NB4 (cell line): ENCODE measurements at places on chromosomes 16 and 17.
A peak's percentile ranks its signal among the peaks of the same experiment; 100 is the strongest.

DNA sequence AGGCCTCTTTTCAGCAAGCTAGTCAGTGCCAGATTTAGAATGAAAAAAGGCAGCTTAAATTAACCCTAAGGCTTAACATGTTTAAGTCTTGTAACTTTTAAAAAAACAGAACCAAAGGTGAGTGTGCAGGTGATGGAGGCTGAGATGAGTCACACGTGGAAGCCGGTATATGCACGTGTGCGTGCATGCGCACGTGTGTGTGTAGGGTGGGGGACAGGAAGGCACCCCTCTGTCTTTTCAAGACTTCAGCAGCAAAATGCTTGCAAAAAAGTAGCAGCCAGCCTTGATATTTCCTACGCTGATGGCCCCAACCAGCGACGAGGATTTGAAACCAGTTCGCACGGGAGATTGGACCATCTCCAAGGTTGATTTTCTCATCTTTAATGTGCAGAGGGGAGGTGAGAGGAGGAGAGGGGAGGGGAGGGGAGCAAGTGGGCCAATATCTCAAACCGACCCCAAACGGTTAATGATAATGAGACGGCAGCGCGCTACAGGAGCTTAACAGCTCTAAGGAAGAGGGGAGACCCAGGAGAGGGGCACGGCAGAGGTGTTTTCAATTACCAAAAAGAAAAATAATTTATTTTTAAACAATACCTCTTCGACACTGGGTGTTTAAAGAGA, 154.7 kb downstream of the ZNF423 start:
- no peak for DNase-seq

GRCh38 chr17:77741109-77741508, 217.4 kb upstream of the TNRC6C start:
- peak; percentile 45 for DNase-seq

- no peak for DNase-seq
Observed at GRCh38 chr16:1666316-1666715, 11.8 kb upstream of the JPT2 start.

GRCh38 chr16:58797137-58797801, 63.2 kb upstream of the GOT2 start:
- DNase-seq = no peak

GRCh38 chr17:3838206-3838605, 7.8 kb downstream of the NCBP3 start:
- no peak for DNase-seq

GRCh38 chr16:87790292-87791100, 24.7 kb upstream of the KLHDC4 start:
- no peak for DNase-seq

DNA sequence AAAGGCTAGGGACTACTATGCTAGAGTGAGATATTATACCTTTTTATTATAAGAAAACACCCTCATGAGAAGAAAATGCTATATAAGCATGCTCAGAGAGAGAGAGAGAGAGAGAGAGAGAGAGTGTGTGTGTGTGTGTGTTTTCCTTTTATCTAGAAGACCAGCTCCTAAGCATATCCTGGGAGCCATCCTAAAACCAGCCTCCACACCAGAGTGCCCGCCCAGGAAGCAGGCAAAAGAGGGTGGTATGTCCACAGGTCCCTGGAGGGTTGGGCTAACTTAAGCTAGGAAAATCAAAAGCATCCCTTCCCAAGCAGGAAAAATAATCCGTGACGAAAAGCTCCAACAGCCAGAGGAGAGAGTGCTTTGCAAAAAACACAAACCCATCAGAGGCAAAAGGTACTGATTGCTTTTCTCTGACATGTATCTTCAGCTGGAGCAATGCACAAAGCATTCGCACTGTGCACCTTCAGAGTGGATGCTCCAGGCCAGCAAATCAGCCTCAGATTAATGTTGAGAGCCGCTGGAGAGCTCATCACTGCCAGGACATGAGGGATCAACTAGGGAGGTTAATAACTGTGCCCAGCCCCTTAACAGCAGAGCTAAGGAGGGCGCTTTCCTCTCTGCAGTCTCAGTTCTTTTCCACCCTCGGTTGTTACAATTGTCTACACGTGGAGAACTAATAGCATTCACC, 125.1 kb downstream of the SLC39A11 start:
- no peak for DNase-seq

DNA sequence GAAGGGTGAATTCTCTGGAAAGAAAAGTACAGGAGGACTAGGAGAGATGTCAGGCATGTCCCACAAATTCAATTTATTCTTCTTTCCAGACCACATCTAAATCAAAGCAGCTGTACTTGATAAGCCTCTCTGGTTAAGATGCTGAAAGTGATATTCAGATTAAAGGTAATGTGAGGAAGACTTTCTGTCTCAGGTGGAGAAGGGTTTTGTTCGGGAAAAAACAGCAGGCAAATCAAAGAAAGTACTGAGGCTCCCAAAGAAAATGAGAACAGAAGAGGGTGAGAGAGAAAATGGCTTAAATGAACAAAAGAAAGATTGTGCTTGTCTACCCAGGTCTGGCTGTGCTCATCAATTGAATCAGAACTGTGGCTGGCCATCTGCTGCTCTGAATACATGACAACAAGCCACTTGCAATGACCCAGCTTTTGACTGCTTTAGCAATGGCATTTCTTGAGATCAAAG, 55.6 kb downstream of the MMD start:
- DNase-seq = no peak

GRCh38 chr16:8943966-8944759, 19.5 kb downstream of the USP7 start:
- DNase-seq = peak; percentile 40

- DNase-seq = no peak
Observed at GRCh38 chr17:28499364-28499664, 6.8 kb upstream of the FOXN1 start.

- DNase-seq = peak; percentile 35
Observed at GRCh38 chr17:142102-142661, 4.8 kb downstream of the SCGB1C2 start.

DNA sequence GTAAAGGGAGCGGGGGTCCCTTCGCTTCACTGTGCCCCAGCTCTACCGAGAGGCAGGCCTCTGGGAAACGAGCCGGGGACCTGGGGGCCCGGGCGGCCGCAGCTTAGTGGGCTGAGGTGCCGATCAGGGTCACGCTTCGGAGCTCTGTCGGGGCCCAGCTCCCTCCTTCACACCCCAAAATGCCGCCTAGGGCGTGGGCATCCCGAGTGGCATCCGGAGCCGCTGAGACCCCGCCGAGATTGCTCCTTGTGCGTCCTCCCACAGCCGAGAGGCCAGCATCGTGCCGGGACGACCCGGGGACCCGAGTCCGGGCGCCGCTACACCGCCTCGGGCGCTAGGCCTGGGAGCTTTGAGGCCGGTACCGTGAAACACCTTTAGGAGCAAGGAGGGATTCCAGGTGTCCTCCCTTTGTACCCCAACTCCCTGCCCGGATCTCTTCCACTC, 1.3 kb downstream of the SALL1 start:
- no peak for DNase-seq

GRCh38 chr16:88857728-88858339, 907 bp downstream of the TRAPPC2L start:
- DNase-seq = peak; percentile 93

GRCh38 chr17:49333804-49334203, 28.2 kb downstream of the ZNF652 start:
- peak; percentile 27 for DNase-seq

DNA sequence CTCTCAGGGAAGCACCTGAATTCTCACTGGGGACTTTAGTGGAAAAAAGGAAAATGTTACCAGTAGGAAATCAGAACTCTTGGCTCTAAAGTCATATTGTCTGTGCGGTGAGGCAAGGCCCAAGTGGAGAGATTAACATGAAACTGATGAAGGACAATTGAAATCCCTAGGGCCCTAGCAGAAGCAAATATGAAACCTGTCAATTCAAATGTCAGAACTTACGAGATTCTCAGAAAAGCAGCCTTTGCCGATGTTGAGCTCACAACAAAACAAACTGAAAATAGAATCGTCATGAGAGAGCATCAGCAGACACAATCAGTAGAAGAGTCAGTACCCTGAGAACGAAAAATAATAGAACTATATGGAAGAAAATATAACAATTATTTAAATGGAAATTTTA, 108.8 kb downstream of the ELAC2 start:
- no peak for DNase-seq

DNA sequence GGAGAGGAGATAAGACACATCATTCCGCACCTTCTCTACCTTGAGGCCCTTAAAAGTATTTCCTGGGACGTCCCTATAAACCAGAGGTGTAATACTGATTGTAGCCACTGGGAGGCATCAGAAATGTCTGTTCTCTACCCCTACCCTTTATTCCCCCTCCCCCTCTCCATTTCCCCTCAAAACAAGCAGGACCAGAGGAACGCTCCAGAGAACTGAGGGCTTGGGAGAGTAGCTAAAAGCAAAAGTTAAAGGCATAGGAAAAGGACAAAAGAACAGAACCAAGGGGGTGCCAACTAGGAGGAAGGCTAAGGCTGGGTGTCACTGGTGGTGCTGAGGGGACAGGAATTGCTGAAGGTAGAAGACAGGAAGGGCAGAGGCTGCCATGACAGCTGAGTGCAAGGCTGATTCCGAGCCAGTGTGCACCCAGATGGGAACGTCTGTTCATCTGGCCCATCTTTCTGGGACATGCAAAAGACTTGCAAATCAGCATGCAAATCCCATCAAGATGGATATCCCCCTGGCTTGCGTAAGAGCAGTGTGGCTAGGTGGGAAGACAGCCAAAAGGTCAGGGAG, 6.7 kb downstream of the CAMTA2 start:
- DNase-seq = peak; percentile 62

DNA sequence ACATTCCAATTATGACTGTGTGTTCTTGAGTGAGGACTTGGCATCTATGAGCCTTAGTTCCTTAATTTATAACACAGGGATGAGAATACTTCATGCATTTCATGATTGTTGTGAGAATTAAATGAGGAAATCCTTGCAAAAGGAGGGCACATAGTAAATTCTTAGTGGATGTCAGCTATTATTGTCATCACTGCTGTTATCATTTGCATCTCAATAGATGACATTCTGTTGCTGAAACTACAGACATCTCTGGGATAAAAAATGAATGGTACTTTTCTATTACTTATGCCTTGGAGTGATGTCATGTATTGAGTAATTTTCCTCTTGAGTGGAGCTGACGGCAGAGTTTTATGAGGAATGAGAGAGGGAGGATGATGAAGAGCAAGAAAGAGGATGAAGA, 184.4 kb upstream of the CDH11 start:
- no peak for DNase-seq

DNA sequence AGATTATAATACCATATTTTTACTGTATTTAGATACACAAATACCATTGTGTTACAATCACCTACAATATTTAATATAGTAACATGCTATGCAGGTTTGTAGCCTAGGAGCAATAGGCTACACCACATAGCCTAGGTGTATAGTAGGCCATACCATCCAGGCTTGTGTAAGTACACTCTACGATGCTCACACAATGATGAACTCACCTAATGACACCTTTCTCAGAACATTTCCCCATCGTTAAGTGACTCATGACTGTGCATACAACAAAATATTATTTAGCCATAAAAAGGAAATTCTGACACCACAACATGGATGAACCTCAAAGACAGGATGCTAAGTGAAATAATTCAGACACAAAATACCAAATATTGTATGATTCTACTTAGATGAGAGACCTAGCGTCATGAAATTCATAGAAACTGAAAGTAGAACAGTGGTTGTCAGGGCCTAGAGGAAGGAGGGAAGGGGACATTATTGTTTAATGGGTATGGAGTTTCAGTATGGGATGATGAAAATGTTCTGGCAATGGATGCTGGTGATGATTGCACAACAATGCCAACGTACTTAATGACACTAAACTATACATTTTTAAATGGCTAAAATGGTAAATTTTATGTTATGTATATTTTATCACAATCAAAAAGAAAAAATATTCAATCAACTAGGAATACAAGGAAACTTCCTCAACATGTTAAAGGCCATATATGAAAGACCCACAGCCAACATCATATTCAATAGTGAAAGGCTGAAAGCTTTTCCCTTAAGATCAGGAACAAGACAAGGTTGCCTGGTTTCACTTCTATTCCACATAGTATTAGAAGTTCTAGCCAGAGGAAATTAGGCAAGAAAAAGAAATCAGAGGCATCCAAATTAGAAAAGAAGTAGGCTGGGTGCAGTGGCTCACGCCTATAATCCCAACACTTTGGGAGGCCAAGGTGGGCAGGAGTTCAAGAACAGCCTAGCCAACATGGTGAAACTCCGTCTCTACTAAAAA, 5.9 kb upstream of the C16orf87 start:
- DNase-seq = no peak

- no peak for DNase-seq
Observed at GRCh38 chr16:55001931-55002330, 71.3 kb downstream of the IRX5 start.

GRCh38 chr16:83856792-83857191, 42.1 kb upstream of the MLYCD start:
- no peak for DNase-seq

- DNase-seq = peak; percentile 60
Observed at GRCh38 chr17:37527249-37527851, 37.7 kb downstream of the DUSP14 start.

DNA sequence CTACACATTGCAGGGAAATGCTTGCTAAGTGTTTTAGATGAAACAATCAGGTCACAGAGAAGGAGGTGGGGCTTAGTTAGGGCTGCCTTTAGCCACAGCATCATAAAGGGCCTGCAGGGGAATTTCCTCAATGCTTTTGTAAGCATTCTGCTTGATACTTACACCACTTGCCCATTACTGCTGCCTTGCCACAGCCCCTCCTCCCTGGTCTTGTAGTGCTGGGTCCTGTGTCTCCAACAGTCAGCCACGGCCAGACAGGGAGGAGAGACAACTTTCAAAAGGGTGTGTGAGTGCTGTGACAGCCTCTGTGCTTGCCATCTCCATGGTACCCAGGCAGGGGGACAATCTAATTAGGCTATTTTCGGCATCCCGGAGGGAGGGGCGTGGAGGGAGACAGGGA, 111.2 kb downstream of the SHISA9 start:
- DNase-seq = no peak

DNA sequence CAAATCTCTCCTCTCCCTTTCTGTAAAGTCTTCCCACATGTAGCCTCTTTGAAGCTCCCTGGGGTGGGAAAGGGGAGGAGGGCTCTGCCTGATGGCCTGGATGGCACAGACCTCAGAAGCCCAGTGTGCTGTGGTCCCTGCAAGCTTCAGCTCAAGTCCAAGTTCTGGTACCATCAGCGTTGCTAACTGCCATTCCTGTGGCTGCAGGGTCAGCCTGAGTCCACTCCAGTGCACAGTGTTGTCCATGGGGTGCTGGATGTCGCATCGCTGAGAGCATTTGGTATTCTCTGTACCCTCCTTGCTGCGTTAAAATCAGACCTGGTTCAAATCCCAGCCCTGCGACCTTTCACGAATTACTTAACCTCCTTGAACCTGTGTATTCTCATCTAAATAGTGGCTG, 105.1 kb downstream of the RAB11FIP4 start:
- no peak for DNase-seq

DNA sequence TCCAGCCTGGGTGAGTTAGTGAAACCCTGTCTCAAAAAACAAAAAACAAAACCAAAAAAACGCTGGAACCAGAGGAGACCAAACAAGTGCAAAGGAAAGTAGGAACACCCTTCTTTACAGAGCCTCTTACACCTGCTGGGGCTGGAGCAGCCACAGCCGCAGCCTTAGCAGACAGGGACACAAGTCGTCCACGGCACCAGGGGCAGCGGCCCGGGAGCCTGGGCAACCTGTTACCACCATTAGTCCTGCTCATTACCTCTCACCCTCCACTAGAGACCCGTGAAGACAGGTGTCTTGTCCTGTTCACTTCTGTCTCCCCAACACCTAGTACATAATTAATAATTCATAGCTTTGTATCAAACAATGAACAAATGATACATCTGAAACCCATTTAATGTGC, 83.6 kb downstream of the C16orf78 start:
- no peak for DNase-seq

- DNase-seq = no peak
Observed at GRCh38 chr16:70638814-70639792, 7.3 kb upstream of the IL34 start.

GRCh38 chr17:3903881-3904290, 11.0 kb upstream of the CAMKK1 start:
- DNase-seq = no peak
